ENCODE measurements at places on chromosomes 3 and 15. TPM values are rescaled to one million over a fixed set of nuclear protein-coding genes. Genes with fewer than 3 reads are reported as not detected.
A peak's percentile ranks its signal among the peaks of the same experiment; 100 is the strongest.

GPR160 gene
- 13.1 TPM for total RNA-seq

MYRIP gene
- 0.53 TPM for total RNA-seq

APOD gene
- 0.57 TPM for total RNA-seq

HDC gene
- total RNA-seq: 0.14 TPM

PRRT3 gene
- total RNA-seq: 11.3 TPM

- peaks cover 4% of the 10 kb centered on the region for H3K4me1 ChIP-seq
- H3K4me3 ChIP-seq: no peak overlapping the region
- DNase-seq: no peak
- no peaks in the 10 kb centered on the region for H3K36me3 ChIP-seq
Observed at GRCh38 chr3:190375246-190375645, 12.7 kb upstream of the CLDN16 start.

DNA sequence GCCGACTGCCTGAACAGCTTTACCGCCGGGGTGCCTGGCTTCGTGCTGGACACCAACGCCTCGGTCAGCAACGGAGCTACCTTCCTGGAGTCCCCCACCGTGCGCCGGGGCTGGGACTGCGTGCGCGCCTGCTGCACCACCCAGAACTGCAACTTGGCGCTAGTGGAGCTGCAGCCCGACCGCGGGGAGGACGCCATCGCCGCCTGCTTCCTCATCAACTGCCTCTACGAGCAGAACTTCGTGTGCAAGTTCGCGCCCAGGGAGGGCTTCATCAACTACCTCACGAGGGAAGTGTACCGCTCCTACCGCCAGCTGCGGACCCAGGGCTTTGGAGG lies 815 bp downstream of the SPINT1 start:
- H3K36me3 ChIP-seq: peaks cover 7% of the 10 kb centered on the region
- peaks cover 12% of the 10 kb centered on the region for H3K4me1 ChIP-seq
- H3K4me3 ChIP-seq: peak overlapping the region; percentile 98
- peaks cover 46% of the 10 kb centered on the region for H3K27me3 ChIP-seq
- H3K27ac ChIP-seq: peak overlapping the region; percentile 98
- DNase-seq: no peak

DNA sequence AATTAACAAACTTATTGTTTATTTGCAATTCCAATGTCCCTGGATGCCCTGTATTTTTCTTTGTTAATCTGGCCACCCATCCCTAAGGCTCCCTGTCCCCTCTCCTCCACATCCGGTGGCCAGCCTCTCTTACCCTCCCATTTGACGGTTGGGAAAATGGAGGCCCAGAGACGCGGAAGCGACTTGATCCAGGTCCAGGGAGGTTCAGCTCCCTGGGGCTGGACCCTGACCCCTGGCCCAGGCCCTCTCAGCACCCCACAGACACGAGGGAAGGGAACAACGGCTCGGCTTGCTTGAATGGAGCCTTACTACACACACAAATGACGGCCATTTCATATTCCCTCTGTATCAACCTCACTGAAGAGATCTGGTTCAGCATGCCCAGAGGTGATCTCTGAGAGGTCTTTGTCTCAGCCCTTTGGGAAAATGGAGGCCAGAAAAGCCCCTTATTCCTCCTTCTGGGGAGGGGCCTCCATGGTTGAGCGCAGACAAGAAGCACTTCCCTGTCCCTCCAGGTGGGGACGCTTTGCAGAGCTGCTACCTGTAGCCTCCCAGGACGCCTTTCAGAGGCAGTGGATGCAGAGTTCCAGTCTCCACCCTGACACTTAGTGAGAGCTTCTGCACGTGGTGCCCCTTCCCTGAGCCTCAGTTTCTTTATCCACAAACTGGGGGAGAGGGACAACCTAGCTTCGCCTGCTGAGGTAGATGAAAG lies 82.1 kb downstream of the ATP2B2 start:
- DNase-seq: no peak
- H3K4me3 ChIP-seq: no peak overlapping the region
- no peak overlapping the region for H3K27ac ChIP-seq
- no peaks in the 10 kb centered on the region for H3K4me1 ChIP-seq
- no peaks in the 10 kb centered on the region for H3K36me3 ChIP-seq

GRCh38 chr3:184261854-184262763 lies 756 bp upstream of the CAMK2N2 start:
- no peak for DNase-seq
- peaks cover 4% of the 10 kb centered on the region for H3K36me3 ChIP-seq

DNA sequence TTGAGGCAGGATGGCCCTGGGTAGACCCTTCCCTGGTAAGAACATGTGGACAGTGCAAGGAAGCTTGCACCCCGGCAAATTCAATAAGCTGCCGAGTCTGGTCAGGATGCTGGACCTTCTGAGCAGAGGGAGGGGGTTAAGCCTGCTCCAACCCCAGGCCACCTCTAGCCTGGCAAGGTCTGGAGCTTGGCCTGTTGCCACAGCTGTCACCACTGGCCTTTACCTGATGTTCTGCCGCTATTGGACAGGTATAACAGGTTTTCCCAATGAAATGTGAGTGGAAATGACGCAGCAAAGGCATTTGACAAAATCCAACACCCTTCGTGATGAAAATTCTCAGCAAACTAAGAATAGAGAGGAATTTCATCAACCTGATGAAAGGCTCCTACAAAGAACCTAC lies 699 bp upstream of the MESP1 start:
- H3K36me3 ChIP-seq: no peaks in the 10 kb centered on the region
- H3K27me3 ChIP-seq: peaks cover 7% of the 10 kb centered on the region
- peak overlapping the region; percentile 68 for H3K4me3 ChIP-seq
- peak overlapping the region; percentile 92 for H3K27ac ChIP-seq
- no peak for DNase-seq

DNA sequence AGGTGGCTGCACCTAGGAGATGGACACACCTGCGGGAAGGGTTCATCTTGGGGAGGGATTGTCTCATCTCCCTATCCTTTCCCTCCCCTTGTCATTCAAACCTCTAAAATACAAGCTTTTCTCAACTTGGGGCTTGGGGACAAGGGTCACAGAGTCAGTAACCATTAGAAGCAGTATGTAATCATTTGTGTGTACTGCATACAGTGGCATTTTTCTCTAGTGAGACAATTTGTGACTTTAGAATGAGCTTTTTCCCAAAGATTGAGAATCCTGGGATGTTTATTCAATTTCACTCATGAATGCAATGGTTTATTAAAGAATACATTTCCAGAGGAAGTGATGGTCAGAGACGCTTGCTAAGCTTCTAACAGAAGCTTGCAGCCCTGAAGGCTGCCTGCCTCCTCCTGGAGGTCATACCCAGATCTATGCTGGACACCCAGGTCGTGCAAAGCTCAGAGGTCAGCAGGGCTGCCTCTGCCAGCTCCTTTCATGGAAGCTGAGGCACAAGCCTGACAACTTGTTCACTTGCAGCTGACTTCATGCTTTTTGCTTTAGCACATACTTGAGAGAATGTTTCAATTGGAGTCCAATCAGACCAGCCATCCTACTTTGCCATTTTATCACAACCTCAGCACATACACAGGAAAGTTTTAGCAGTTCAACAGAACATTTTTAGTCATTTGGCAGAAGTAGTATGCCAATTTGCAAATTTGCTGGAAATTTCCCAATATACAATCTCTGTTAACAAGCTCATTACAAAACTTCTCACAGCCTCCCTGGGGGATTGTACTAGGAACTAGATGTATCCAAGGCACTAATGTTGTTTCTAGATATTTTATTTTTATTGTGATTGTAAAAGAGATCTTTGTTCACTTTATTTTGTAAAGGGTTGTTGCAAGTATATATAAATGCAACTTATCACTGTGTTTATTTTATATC lies 25.6 kb upstream of the ALDH1L1 start:
- H3K4me3 ChIP-seq: no peak overlapping the region
- peaks cover 9% of the 10 kb centered on the region for H3K4me1 ChIP-seq
- DNase-seq: no peak
- no peak overlapping the region for H3K27ac ChIP-seq
- H3K27me3 ChIP-seq: peaks cover 11% of the 10 kb centered on the region

DNA sequence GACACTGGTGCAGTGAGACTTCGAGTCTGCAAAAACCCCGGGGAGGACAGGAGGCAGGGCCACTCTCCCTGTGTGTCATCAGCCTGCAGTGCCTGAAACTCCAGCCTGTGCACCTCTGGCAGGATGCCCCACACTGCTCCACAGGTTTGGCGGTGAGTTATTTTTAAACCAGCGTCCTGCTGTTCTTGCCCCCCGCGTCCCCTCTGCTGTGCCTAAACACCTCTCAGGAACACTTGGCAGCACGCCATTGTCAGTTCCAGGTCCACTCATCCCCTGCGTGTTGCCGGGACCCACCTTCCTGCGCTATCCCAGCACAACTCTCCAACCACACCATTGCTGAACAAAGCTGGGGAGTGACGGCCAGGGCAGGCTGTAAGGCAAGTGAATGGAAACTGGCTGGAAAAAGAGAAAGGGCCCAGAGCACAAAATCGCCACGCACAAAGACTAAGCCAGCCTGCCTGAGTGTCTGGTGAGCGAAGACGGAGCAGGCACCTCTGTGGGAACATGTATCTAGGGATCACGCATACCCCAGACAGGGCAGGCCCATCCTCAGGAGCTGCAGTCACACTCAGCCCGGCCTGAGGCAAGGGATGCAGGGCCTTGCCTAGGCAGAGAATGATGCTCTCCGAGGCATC lies 3.1 kb upstream of the PLA2G4F start:
- peaks cover 8% of the 10 kb centered on the region for H3K4me1 ChIP-seq
- H3K27ac ChIP-seq: no peak overlapping the region
- no peak for DNase-seq
- peaks cover 24% of the 10 kb centered on the region for H3K36me3 ChIP-seq
- no peak overlapping the region for H3K4me3 ChIP-seq
- no peaks in the 10 kb centered on the region for H3K27me3 ChIP-seq

DNA sequence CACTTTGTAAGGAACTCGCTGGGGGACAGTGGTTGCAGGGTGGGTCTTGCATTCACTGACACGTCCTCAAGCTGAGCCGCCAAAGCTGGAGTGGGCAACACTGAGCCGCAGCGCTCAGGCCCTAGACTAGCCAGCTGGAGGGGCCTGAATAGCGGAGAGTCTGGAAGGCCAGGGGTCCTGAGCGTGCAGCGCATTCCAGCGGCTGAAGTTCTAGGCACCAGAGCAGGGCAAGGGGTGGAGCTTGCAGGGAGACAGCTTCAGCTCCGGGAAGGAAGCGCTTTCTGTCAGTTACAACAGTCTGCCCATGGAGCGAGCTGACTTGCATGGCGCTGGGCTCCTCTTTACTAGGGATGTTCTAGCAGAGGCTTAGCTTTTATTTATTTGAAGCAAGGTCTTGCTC lies 2.7 kb downstream of the MAP6D1 start:
- peaks cover 12% of the 10 kb centered on the region for H3K27me3 ChIP-seq
- H3K4me1 ChIP-seq: peaks cover 19% of the 10 kb centered on the region
- no peak overlapping the region for H3K27ac ChIP-seq
- peak overlapping the region; percentile 73 for H3K4me3 ChIP-seq
- no peak for DNase-seq

GRCh38 chr3:87145553-87145952 lies 81.6 kb upstream of the CHMP2B start:
- no peak overlapping the region for H3K4me3 ChIP-seq
- H3K27ac ChIP-seq: no peak overlapping the region
- no peaks in the 10 kb centered on the region for H3K4me1 ChIP-seq
- DNase-seq: no peak
- H3K27me3 ChIP-seq: peaks cover 3% of the 10 kb centered on the region

GRCh38 chr3:100614941-100615340 lies 5.5 kb downstream of the ADGRG7 start:
- H3K27me3 ChIP-seq: peaks cover 10% of the 10 kb centered on the region
- no peak overlapping the region for H3K27ac ChIP-seq
- no peaks in the 10 kb centered on the region for H3K4me1 ChIP-seq
- H3K36me3 ChIP-seq: no peaks in the 10 kb centered on the region
- H3K4me3 ChIP-seq: no peak overlapping the region
- no peak for DNase-seq

GRCh38 chr3:184982076-184982475 lies 170.1 kb downstream of the VPS8 start:
- H3K27ac ChIP-seq: no peak overlapping the region
- DNase-seq: no peak
- H3K27me3 ChIP-seq: no peaks in the 10 kb centered on the region
- no peak overlapping the region for H3K4me3 ChIP-seq
- H3K4me1 ChIP-seq: peaks cover 14% of the 10 kb centered on the region

DNA sequence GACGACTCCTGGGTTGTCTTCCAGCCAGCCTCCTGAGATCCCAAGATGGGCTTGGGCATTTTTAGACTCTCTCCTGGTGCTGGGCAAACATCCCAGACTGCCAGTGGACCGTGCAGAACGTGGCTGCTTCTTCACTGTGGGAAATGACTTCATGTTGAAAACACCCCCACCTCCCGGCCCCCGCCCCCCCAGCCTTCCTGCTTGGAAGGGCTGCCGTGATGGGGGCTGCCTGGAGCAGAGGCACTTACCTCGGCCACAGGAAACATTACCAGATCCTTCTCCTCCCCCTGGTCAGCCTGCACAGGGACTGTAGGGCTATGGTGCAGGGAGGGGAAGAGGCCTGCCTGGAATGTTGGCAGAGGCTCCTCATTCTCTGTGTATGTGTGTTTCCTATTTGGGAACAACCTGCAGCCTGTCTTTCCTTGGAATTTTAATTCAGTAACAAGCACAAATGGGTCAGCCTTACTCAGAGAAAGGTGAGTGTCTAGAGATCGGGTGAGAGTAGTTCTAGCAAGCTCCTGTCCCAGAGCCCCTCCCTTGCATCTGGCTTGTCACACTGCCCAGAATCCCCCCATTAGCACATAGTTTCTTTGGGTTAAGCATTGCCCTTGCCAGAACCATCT lies 90.8 kb downstream of the ANP32A start:
- H3K4me1 ChIP-seq: peaks cover 17% of the 10 kb centered on the region
- H3K27ac ChIP-seq: peak overlapping the region; percentile 39
- DNase-seq: no peak
- H3K36me3 ChIP-seq: no peaks in the 10 kb centered on the region
- no peak overlapping the region for H3K4me3 ChIP-seq

DNA sequence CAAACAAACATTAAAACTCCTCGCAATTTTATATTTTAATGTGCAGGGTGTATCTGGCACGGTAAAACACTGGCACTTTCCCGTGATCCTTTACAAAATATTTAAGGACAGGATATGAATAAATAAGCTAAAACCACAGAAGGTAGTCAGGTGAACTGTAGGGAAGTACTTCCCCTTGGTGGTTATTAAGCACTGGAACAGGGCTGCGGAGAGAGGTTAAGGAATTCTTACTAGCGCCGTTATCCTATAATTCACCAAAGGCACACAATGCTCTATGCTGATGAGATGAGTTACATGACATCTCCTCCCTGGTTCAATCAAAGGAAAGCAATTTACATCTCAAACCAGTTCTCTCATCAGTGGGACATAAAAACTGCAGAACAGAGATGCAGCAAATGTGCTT lies 289.8 kb downstream of the ZBTB20 start:
- no peak overlapping the region for H3K4me3 ChIP-seq
- H3K27me3 ChIP-seq: no peaks in the 10 kb centered on the region
- no peak overlapping the region for H3K27ac ChIP-seq
- peaks cover 6% of the 10 kb centered on the region for H3K4me1 ChIP-seq
